Thoracic aorta endothelial cell (primary cell): ENCODE measurements at places on chromosomes 4 and X. TPM values are rescaled to one million over a fixed set of nuclear protein-coding genes. Genes with fewer than 3 reads are reported as not detected.

AR gene
- 6.6 and 12.4 TPM in 2 replicates for total RNA-seq

DNAAF6 gene
- total RNA-seq: not detected in 2 replicates

BTK gene
- 0.14 and 0.27 TPM in 2 replicates for total RNA-seq

NCBP2L gene
- total RNA-seq: not detected in 2 replicates

BMPR1B gene
- 0.29 and 0.66 TPM in 2 replicates for total RNA-seq

CT45A7 gene
- total RNA-seq: not detected in 2 replicates

P2RY4 gene
- 0.13 TPM in 1 of 2 replicates, not detected in the other for total RNA-seq

CCDC120 gene
- total RNA-seq: 1.1 and 1.2 TPM in 2 replicates

TMSB15C gene
- 6.4 and 7.3 TPM in 2 replicates for total RNA-seq

SOX3 gene
- total RNA-seq: not detected in 2 replicates

OTC gene
- total RNA-seq: 0.07 TPM in 1 of 2 replicates, not detected in the other

RAB39B gene
- 0.07 TPM in 1 of 2 replicates, not detected in the other for total RNA-seq

UBA1 gene
- 218 and 311 TPM in 2 replicates for total RNA-seq

PDCL2 gene
- not detected in 2 replicates for total RNA-seq

SEPSECS gene
- total RNA-seq: 9.3 and 10.8 TPM in 2 replicates

CACNA1F gene
- not detected in 2 replicates for total RNA-seq

DDIT4L gene
- total RNA-seq: 17.0 and 31.8 TPM in 2 replicates

DCAF12L2 gene
- not detected in 2 replicates for total RNA-seq

ALG13 gene
- total RNA-seq: 83.2 and 88.4 TPM in 2 replicates

SSX3 gene
- total RNA-seq: not detected in 2 replicates

PWWP3B gene
- total RNA-seq: 1.1 and 1.3 TPM in 2 replicates

ACE2 gene
- not detected in 2 replicates for total RNA-seq

HTT gene
- total RNA-seq: 52.3 and 63.7 TPM in 2 replicates

ASMT gene
- not detected in 2 replicates for total RNA-seq

TRAM1L1 gene
- total RNA-seq: 0.40 and 0.57 TPM in 2 replicates

CRMP1 gene
- 0.53 TPM in 1 of 2 replicates, not detected in the other for total RNA-seq

AFM gene
- total RNA-seq: not detected in 2 replicates

ITM2A gene
- 40.1 and 57.7 TPM in 2 replicates for total RNA-seq

RNF175 gene
- not detected in 2 replicates for total RNA-seq

LAMTOR3 gene
- 39.8 and 45.9 TPM in 2 replicates for total RNA-seq

PPP2R2C gene
- total RNA-seq: under 0.01 TPM in 1 of 2 replicates, not detected in the other

TMEM156 gene
- total RNA-seq: 1.0 and 3.7 TPM in 2 replicates

NUDT6 gene
- total RNA-seq: 6.6 and 6.9 TPM in 2 replicates

SAGE1 gene
- total RNA-seq: not detected in 2 replicates

VCX2 gene
- not detected in 2 replicates for total RNA-seq

RBM47 gene
- 0.13 and 0.22 TPM in 2 replicates for total RNA-seq

HELT gene
- total RNA-seq: not detected in 2 replicates

HSD17B13 gene
- 0.07 and 0.13 TPM in 2 replicates for total RNA-seq

EREG gene
- not detected in 2 replicates for total RNA-seq

SHROOM2 gene
- total RNA-seq: 14.1 and 14.8 TPM in 2 replicates

SLC38A5 gene
- 31.8 and 76.5 TPM in 2 replicates for total RNA-seq

UCHL1 gene
- total RNA-seq: 375 and 768 TPM in 2 replicates

MECP2 gene
- 32.8 and 34.7 TPM in 2 replicates for total RNA-seq

SMIM31 gene
- total RNA-seq: not detected in 2 replicates

TMEM255A gene
- not detected in 2 replicates for total RNA-seq

CYTL1 gene
- 45.8 and 113 TPM in 2 replicates for total RNA-seq

ARHGEF6 gene
- total RNA-seq: 4.4 and 5.6 TPM in 2 replicates

SPANXN3 gene
- not detected in 2 replicates for total RNA-seq

MAGED1 gene
- 139 and 187 TPM in 2 replicates for total RNA-seq

KIAA1210 gene
- total RNA-seq: not detected in 2 replicates

DCAF4L1 gene
- 0.13 and 0.14 TPM in 2 replicates for total RNA-seq

MAGED4 gene
- total RNA-seq: 5.7 and 7.0 TPM in 2 replicates

SOD3 gene
- total RNA-seq: not detected in 2 replicates

MAGEC1 gene
- total RNA-seq: not detected in 2 replicates

TSPAN7 gene
- total RNA-seq: 12.0 and 15.1 TPM in 2 replicates

DDX53 gene
- not detected in 2 replicates for total RNA-seq

ZRSR2 gene
- total RNA-seq: 2.9 and 5.5 TPM in 2 replicates

REELD1 gene
- 0.07 TPM in 1 of 2 replicates, not detected in the other for total RNA-seq
